ENCODE measurements at places on chromosomes 13 and 19.
A peak's percentile ranks its signal among the peaks of the same experiment; 100 is the strongest.

GRCh38 chr13:99648066-99648665, 146.9 kb downstream of the TM9SF2 start:
- no peak for DNase-seq

DNA sequence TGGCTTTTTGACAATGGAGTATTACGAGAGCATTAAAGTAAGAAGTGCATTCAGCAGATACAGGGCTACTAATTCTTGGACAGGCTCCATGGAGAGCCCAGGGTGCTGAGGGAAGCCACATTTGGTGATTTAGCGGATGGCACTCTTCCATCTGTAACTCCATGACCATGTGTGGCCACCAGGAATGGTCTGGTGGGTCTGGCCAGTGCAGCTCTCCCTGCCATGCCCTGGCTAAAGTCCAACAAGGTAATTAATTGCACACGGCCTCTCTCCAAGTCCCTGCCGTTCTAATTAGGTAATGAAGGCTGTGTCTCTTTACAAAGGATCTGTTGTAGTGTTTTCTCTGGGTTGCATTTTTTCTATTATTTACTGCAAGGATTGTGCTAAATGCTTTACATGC, 4.3 kb upstream of the ZFR2 start:
- DNase-seq = no peak

GRCh38 chr13:66835040-66835628, 395.0 kb downstream of the PCDH9 start:
- DNase-seq = no peak

- DNase-seq = no peak
Measured at GRCh38 chr19:19149435-19149834, 11.2 kb upstream of the TMEM161A start.

GRCh38 chr13:66344805-66345517, 885.2 kb downstream of the PCDH9 start:
- no peak for DNase-seq

- DNase-seq = no peak
Measured at GRCh38 chr13:98563071-98563470, 13.8 kb downstream of the STK24 start.

DNA sequence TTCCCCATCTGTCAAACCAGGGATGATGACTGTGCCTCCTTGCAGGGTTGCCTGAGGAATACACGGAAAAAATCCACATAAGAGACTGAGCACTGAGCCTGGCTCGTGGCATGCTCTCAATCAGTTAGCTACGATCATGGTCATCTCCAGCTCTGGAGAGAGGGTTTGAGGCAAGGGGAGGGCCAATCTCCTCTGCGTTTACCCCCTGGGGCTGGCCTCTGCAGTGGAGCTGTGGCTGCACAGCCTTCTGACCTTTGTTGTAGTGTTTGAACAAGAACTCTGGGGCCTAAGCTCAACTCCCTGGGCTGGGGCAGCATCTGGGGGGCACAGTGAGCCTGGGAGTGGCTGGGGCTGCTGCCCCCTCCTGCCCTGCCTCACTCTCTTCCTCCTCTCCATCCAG, 5.9 kb downstream of the LRRC4B start:
- no peak for DNase-seq

- DNase-seq = no peak
Measured at GRCh38 chr19:19140476-19140875, 2.2 kb upstream of the TMEM161A start.

DNA sequence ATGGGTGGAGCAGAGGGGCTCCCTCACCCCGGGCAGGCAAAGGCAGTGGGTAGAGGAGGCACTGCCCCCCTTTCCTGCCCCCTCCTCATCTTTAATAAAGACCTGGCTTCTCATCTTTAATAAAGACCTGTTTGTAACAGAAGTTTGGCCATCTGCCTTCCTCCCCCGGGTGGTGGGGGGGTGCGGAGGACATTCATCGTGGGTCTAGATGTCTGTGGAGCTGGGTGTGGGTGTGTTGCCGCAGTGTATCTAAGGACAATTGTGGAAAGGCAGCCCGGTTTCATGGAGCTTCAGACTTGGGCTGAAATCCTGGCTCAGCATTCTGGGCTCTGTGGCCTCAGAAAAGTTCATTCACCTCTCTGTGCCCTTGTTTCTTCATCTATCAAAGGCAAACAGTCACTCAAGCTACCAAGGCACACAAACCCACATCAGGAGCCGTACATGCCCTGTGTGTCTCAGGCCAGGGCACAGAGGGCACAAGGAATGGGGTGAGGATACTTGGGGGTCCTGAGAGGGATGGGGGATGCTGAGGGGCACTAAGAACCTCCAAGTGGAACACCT, 8.8 kb upstream of the SWSAP1 start:
- DNase-seq = no peak

GRCh38 chr13:67042556-67042955, 187.6 kb downstream of the PCDH9 start:
- DNase-seq = no peak

DNA sequence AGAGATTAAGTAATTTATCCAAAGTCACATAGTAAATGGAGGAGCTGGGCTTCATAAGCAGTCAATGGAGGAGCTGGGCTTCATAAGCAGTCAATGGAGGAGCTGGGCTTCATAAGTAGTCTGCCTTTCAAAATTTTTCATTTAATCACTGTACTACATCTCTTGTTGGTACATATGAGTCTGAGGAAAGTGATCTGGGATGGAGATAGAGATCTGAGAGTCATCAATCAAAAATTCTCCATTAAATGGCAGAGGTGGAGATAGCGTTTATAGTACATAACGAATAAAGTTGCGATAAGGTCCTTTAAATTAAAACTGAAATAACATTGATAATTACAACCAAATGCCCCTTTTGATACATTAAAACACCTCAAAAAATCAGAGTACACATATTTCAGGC, 189.3 kb downstream of the KLF5 start:
- no peak for DNase-seq

DNA sequence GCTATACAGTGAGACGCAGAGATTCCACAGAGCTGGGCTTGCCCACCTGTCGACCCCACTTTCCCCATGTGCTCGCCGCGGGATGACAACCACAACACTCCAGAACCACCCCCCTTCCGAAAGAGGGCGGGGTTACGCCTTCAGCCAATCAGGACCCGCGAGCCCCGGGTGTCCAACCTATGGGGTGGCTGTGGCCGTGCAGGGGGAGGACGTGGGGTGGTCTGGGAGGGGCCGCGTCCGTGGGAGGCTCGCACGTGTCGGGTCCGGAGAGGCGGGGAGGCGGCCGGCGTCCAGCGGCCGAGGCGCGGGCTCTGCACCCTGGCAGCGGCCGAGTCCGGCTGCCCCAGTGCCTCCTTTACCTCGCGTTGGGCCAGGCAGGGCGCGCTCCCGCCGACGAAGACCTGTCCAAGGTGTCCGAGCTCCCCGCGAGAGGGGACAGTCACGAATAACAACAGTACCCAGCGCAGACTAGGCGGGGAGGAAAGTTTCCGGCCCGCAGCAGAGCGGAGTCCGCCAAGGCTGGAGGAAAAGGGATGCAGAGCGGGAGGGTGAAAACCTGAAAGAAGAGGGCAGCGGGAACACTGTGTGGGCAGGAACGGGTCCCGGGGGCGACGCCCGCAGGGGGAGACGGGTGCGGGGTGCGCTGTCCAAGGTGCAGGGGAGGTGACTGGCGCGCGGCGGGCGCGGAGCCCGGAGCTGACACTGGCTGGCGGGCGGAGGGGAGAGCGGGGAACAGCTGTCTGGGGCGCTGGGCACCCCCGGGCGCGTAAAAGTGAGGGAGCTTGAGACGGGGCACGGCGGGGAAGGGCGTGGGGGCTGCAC, 911 bp downstream of the ENOX1 start:
- DNase-seq = peak; percentile 80

- DNase-seq = no peak
Measured at GRCh38 chr13:109728791-109729731, 57.3 kb downstream of the IRS2 start.

DNA sequence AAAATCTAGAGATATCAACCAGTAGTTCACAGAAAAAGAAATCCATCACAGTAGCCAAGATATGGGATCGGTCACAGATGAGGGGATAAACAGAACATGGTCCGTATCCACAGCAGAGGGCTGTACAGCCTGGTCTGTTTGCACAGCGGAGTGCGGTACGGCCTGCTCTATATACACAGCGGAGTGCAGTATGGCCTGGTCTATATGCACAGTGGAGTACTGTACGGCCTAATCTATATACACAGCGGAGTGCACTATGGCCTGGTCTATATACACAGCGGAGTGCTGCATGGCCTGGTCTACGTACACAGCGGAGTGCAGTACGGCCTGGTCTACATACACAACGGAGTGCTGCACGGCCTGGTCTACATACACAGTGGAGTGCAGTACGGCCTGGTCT, 43.0 kb upstream of the MCF2L start:
- DNase-seq = no peak

DNA sequence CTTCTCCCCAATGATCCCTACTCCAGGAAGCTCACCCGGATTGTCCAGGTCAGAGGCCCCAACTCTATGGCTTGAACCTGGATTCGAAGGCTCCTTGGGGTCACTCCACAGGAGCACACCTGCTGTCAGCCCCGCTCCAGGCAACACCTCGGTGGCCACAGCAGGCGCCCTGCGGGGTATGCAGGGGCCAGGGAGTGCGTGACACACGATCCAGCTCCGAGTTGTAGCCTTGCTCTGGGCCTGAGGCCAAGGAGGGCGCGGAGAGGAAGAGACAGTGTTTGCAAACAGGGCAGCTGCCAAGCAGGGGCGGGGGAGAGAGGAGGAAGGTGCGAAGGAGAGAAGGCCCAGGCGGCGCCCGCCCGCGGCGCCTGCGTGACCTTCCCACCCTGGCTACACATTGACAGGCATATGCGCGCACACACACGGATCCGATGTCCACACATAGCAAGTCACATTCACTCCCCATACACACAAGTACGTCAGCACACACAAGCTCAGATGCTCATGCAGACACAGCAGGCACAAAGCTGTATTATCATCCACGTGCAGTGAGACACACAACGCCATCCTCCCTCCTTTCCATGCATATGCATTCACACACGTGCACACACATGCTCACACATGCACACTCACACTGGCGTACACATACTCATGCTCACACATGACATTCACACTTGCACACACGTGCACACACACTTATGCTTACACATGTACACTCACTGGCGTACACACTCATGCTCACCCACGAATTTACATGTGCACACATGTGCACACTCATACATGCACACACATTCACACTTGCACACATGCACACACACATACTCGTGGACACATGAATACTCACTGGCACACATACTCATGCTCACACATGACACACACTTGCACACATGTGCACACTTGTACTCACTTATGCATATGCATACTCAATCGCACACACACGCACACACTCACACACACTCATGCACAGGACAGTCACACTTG, 10.4 kb downstream of the SBK2 start:
- DNase-seq = no peak

DNA sequence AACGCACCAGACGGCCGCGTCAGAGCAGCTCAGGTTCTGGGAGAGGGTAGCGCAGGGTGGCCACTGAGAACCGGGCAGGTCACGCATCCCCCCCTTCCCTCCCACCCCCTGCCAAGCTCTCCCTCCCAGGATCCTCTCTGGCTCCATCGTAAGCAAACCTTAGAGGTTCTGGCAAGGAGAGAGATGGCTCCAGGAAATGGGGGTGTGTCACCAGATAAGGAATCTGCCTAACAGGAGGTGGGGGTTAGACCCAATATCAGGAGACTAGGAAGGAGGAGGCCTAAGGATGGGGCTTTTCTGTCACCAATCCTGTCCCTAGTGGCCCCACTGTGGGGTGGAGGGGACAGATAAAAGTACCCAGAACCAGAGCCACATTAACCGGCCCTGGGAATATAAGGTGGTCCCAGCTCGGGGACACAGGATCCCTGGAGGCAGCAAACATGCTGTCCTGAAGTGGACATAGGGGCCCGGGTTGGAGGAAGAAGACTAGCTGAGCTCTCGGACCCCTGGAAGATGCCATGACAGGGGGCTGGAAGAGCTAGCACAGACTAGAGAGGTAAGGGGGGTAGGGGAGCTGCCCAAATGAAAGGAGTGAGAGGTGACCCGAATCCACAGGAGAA, 1.9 kb downstream of the PPP1R12C start:
- DNase-seq = no peak

GRCh38 chr13:95386370-95386769, 85.1 kb upstream of the ABCC4 start:
- no peak for DNase-seq

GRCh38 chr13:30523211-30523610, 57.5 kb upstream of the HMGB1 start:
- no peak for DNase-seq

DNA sequence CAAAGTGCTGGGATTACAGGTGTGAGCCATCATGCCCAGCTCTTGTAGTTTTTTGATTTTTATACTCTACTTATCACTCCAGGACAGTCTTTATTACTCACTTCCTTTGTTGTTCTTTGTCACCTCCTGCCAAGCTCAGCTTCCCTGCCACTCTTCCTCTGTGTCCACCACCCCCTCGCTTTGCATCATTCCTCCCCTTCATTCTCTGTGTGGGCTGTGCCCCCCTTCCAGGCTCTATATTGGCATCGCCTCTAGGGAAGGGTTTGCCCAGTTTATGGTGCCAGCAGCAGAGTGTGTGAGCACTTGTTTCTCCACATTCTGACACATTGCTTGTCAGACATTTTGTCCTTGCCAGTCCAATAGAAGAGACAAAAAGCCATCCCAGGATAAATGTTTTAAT, 15.1 kb downstream of the ZNF302 start:
- DNase-seq = no peak

GRCh38 chr19:10979951-10980381, 19.1 kb downstream of the SMARCA4 start:
- no peak for DNase-seq

DNA sequence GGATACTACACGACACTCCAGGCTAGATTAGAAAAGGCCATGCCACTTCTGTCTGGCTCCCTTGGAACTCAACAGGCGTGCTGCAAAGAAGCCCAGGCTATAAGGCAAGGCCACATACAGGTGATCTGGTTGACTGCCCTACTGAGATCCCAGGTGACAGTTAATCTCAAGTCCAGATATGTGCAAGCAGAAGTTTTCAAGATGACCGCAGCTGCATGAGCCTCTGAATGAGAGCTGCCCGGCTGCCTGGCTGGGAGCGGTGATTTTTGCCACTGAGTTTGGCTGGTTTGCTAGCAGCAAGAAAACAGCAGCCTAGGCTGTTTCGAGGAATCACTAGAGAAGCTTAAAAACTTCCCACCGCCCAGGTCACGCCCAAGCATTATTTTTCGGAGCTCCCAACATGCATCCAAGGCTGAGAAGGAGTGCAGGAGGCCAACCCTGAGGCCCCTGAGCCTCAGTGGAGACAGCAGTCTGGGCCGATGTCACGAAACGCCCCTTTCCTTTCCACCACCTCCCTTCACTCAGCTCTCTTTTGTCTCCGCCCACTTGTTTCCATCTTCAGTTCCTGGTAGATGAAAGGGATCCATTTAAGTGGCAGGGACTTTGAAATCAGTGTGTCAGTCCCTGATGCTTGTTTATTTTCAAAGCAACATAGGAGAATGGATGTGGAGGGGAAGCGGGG, 14.0 kb upstream of the URI1 start:
- DNase-seq = no peak
